Naive B cell (primary cell): ENCODE measurements at places on chromosomes 3 and 15.
A peak's percentile ranks its signal among the peaks of the same experiment; 100 is the strongest.

GRCh38 chr15:67674983-67675382, 132.5 kb downstream of the MAP2K5 start:
- no peak for DNase-seq

- DNase-seq: no peak
These were observed 26.5 kb upstream of the PSMD6 start for GRCh38 chr3:64049832-64050231.

DNA sequence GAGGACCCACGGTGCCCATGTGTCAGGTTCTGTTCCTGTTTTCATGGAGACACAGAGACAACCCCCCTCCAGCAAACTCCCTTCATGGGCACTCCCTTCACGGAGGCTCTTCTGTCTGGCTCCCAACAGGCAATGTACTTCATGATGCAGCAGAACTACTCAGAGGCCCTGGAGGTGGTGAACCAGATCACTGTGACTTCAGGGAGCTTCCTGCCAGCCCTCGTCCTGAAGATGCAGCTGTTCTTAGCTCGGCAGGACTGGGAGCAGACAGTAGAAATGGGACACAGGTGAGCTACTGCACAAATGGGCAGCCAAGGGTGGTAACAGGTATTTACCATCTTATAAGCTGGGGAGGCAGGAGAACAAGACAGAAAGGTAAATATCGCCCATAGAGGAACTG, 7.0 kb downstream of the TTC21A start:
- DNase-seq: no peak

DNA sequence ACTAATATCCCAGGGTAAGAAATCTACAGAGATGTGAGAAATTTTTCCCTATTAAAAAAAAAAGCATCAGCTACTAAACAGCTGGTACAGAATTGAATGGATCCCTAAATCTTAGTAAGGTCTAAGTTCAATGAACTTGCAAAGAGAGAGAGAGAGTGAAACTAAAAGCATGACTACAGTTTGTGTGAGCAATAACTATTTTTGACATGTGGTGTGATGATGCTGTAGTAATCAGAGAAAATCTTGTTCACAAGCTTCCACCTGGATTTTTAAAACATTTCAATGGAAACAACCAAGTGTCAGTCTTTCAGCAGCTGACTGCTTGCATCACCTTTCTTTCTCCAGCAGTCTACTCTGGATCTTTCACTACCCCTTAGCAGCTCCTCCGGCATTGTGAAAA, 45.2 kb upstream of the ABI3BP start:
- no peak for DNase-seq

DNA sequence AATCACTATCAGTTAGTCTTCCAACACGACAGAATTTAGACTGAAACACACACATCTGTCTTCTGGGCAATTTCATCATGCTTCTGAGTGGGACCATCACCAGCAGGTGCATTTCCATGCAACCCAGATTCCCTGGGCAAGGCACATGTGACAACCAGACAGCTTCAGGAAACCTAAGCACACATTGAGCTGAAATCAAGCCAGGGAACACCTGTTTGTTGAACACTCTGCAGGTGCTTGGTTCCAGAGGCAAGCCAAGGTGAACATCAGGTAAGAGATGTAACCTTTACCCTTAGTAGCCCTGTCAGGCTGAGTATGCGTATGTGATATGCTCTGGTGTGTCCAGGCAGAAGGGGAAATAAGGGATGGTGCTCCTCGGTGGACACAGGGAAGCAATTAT, 3.3 kb upstream of the PSMD2 start:
- DNase-seq: no peak

DNA sequence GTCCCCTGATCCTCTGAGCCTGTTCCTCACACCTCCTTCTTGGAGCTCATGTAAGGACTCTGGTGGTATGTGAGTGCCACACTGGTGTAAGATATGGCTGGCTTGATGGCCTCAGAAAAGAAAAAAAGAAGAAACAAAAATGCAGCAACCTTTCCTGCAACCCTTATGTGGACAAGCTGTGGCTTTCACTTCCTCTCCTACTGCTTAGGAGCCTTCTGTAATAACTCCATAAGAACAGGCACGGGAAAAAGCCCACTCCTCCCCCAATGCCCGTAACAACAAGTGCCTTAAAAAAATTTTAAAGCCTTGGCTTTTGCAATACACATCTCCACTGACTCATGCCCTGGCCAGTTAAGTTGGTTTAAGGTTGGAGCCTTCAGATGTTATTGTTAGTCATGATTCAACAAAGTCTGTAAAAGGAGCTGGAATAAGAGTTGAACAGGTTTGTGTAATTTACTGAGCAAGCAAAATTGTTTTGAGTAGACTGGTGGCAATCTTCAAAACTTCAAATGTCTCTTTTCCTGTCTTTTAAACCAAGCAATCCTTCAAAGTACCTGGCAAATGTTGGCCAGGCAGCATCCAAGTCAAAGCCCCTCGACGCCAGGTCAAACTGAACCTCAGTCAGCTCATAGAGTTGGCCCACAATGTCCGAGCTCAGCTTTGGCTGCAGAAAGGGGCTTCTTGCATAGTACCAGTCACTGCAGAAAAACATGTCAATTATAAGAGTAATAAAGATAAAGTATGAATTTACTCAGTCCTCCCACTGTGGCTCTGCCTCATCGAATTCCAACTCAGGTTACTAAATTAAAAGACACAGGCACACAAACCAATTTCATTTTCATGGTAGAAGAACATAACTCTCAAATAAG, 22.9 kb downstream of the FYCO1 start:
- no peak for DNase-seq

- peak; percentile 12 for DNase-seq
These were observed 76.0 kb downstream of the ETFA start for GRCh38 chr15:76235186-76235826.

- DNase-seq: no peak
These were observed 13.4 kb downstream of the BTD start for GRCh38 chr3:15614958-15615357.

GRCh38 chr3:178482981-178483380, 53.3 kb upstream of the KCNMB2 start:
- no peak for DNase-seq

DNA sequence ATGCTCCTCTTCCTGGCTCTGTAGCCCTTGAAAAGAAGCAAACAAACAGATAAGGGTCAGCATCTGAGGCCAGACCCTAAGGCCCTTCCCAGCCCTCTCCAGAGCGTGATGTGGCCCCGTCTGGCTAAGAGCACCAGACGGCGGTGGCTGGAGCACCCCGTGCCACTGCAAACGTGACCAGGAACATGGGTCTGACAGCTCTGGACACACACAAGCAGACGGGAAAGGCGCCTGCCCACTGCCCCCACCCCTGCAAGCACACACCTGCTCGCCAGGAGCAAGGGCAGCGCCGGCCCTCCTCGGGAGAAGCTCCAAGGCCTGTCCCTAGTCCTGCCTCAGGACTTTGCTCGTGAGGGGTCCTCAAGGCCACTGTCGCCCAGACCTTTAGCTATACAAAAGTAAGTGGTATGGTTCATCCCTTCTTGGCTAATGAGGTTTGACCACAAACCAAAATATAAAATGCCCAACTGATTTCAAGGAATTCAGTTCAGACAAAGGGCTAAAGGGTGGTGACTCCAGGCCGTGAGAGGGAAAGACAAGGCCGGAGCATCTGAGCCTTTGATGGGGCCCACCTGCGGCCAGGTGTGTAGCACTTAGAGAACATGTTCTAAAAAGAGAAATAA, 90.4 kb downstream of the XXYLT1 start:
- DNase-seq: no peak

- no peak for DNase-seq
These were observed 129.8 kb upstream of the PHLDB2 start for GRCh38 chr3:111729087-111729846.

DNA sequence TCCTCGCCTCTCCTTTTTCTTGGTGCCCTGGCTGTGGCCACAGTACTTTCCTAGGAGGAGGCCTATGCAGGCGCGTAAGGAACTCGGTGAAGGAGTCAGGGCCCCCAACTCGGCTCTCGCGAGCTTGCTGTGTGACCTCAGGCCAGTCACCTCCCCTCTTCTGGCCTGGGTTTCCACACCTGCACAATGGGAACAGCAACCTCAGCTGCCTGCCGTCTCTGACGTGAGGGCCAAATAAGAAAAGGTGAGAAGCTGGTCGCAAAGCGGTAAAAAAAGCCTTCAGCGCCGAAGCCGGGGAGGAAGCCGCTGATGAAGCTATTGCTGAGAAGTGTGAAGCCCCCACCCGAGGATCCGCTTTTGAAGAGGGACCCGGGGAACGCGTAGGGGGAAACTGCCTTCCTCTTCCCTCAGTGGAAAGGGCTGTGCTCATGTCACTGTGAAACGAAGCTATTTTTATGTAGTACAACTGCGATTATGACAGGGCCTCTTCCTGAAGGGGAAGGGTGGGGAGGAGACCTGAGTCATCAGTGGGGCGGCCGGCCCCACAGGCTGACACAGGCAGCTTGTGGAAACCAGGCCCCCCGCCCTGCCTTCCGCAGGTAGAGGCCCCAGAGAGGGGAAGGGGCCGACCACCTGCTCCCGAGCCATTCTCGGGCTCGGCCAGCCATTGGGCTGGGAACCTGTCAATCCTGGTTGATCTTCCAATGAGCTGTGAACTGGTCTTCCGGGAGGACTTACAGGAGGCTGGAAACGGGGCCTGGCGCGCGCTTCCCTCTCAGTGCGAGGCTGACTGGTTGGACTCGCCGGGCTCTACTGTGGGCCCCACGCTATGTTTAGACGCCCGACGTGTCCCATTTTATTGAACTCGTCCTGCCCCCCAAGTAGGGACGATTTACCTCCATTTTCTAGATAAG, 18.0 kb upstream of the ANKDD1A start:
- peak; percentile 92 for DNase-seq

- DNase-seq: no peak
These were observed 133.8 kb downstream of the GREM1 start for GRCh38 chr15:32851572-32851971.

DNA sequence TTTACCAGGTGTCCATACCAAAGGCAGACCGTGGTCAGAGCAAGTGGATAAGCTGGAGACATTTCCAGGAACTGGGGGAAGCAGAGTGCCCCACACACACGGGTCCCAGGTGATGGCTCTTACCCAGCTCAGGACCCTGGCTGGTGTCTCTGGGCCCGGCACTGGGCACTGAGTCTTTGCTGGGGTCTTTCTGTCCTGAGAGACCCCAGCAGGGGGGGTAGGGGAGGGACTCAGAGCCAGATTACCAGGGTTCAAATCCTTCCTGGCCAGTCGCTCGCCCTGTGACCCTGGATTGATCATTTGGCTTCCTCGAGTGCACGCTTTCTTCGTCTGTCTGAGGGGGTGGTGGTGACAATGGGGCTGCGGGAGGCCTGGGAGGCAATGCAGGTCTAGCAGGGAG, 95.7 kb downstream of the PLXNA1 start:
- DNase-seq: no peak

DNA sequence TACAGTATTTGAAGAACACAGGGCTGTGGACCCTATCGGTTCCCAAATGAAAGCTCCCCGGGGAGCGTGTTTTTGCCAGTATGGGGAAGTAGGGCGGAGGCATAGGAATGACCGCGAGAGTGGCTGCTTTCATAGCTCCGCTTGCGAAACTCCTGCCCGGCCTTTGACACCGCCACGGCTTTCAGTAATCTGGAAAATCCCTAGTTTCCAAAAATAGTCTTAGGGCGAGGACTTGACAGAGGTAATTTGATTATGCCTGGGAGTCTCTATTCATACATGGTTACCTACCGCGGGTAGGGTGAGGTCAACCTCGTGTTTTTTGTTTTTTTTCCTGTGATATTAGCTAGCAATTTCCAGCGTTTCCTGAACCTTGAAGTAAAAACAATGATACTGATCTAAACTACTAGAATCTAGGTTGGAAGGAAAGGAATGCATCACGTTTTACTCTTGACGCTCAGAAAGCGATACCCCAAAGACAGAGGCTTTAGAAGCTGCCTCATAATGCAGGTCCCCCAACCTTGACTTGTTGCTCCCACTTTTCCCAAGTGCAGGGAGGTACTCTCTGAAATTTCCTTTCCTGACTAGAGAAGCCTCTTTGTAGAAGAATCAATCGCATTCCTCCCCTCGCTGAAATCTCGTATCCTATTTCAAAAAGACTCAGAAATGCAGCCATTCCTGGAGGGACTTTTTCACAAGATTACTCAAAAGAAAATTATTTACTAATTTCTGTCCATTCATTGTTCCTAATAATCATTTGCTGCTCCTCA, 894 bp upstream of the CCNL1 start:
- peak; percentile 76 for DNase-seq

GRCh38 chr3:18423401-18424212, 1.5 kb downstream of the SATB1 start:
- DNase-seq: peak; percentile 41

DNA sequence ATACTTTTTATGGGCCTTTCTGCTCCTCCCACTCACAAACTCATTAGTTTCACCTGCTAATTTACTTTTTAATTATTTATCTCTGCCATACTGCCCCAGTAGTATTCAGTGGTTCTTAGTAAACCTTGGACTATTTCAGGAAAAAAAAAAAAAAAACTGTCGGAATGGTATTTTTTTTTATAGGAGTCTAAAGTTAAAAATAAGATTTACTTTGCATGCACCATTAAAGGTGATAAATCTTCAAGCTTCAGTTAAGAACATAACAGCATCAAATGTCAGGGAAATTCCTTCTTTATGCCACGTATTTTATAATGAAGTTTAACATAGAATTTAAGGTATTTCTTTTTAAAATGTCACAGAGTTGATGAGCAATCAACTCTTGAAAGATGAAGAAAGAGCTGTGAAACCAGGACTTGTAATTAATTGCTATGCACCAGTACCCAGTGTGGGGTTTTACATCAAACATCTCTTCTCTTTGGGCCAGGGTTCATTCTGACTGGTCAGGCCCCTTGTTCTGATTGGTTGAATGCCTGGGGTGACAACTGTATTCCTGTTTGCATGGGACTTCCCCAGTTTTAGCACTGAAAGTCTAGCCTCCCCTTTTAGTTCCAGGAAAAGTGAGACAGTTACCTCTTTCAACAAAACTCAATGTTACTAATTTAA, 40.3 kb upstream of the PTPRG start:
- no peak for DNase-seq

GRCh38 chr3:178155521-178155920, 380.7 kb upstream of the KCNMB2 start:
- no peak for DNase-seq

DNA sequence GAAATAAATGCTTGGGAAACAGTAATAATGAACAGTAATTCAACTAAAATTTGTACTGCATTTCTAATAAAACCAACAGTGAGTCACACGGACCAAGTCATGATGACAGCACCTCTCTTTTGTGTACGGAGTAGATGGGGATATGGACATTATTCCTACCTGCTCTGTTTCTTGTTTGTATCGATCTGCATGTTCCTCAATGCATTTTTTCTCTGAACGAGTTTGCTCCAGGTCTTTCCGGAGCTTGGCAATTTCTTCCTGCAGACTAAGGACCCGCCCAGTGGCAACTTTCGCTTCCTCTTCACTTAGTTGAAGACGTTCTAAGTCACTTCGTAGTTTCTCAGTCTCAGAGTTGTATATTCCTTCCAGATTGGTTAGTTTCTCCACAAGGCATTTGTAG, 74.4 kb upstream of the MYO5C start:
- DNase-seq: no peak
